ENCODE measurements at places on chromosomes 2 and 18.

GRCh38 chr2:96945014-96945413, 41.4 kb downstream of the FAM178B start:
- no peak for DNase-seq

- DNase-seq: no peak
These were observed 835.9 kb downstream of the GALR1 start for GRCh38 chr18:78085241-78086185.

GRCh38 chr2:37005118-37005868, 39.0 kb upstream of the STRN start:
- DNase-seq: no peak

DNA sequence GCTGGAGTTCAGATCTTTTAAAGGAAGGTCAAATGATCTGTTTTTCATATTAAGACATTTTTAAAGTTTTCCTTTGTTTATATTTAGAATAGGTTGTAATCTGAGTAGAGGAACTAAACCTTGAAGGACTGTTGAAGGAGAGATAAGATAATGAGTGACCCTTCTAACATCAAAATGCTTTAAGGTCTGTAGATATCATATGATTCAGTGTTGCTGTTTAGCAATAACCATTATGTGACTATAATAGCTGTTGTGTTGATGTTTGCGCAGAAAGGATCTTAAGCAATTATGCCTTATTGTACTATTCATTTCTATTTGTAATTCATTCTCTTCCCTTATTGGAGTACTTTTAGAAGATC, 60.0 kb downstream of the SLC16A14 start:
- no peak for DNase-seq

DNA sequence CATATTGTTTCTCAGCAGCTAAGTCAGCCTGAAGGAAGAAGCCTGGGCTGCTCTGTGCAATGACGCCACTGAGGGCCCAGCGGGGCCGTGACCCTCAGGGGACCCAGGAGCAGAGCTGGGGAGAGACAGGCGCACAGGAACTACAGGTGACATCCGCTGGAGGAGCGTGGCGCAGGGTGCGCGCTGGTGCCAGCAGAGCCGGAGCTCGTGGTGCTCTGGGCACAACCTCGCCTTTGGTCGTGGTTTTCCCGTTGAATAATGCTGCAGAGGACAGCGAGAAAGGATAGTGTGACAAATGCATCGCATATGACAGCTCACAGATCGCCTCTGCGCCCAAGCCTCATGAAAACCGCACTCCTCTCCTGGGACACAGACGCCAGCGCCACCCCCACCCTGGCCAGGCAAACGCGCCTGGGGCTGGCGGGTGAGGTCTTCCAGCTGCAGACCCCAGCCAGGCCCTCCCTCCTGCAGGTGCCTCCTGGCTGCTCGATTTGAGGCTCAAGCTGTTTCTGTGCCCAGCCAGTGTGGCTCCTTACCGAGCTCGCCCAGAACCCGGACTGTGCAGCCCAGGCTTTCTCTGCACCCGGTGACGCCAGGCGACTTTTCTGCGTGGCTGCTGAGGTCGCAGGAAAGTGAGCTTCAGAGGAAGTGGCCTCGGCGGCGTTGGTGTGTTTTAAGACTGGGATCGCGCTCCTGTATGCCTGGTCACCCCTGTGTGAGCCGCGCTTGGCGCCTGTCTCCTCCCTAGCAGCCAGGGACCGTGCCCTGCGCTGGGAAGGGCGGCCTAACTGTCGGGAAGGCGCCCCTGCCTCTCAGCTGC, 583.1 kb upstream of the HS6ST1 start:
- no peak for DNase-seq

DNA sequence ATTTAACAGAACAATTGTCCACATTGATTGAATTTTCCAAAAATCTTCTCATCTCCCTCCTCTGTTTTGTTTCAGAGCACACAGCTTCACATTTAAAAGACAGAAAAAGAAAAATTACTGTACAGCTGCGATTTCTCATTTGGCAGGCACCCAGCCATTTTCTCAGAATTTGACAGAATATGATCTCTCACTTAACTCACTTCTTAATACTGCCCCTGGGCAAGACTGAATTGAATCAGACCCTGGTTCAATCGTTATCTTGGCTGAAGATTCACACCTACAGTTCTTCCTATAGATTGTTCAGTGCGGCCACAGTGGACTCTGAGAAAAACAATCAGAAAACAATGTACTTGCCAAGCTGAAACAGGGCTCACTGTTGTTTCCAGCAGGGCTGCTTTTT, 90.2 kb upstream of the LHCGR start:
- no peak for DNase-seq

- no peak for DNase-seq
These were observed 3.6 kb downstream of the IHH start for GRCh38 chr2:219056896-219057708.

GRCh38 chr2:61770298-61770697, 83.6 kb downstream of the FAM161A start:
- DNase-seq: no peak

DNA sequence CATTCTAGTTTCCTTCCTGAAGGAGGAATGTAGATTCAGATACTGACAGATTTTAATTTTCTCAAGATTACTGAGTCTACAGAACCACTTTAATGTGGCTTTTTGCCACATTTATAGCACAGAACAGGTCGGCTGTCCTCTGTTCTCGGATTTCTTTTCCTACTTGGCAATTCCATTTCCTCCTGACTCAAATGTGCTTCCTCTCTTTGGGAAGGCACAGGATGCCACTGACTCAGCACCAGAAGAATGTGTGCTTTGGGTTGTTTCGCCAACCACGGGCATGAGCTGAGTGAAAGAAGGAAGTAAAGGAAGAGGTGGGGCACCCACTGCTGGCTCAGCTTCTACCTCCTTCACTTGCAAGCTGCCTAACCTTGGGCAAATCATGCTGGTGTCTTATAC, 970.6 kb upstream of the ACVR2A start:
- no peak for DNase-seq

- no peak for DNase-seq
These were observed 89.8 kb upstream of the CYRIA start for GRCh38 chr2:16755442-16755841.

GRCh38 chr18:2281523-2282199, 289.6 kb downstream of the METTL4 start:
- no peak for DNase-seq

- no peak for DNase-seq
These were observed 147.2 kb upstream of the L3MBTL4 start for GRCh38 chr18:6561862-6562291.

GRCh38 chr18:9771977-9772660, 64.0 kb downstream of the RAB31 start:
- DNase-seq: no peak
